DMS 273 treated with DMSO at 0.1 percent for 48 hours (cell line): ENCODE measurements at places on chromosomes 5 and 9.

DNA sequence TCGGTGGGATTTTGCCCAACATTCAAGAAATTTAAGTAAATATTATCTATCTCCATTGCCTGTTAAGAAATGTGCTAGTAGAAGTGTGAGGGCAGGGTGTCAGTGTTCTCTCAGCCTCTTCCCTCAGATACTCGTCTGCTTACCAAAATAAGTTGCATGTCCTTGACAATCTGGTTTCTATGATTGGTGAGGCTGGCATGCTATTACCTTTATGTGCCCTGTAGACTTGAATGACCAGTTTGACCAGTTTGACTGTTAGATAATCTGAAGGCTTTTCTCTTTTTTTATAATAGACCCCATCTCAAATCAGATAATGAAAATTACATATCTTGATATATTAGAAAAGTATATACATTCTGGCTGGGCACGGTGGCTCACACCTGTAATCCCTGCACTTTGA lies 348 bp downstream of the CATSPER3 start:
- DNase-seq: no peak

- no peak for DNase-seq
Observed at GRCh38 chr5:150774145-150774544, 4.4 kb upstream of the SMIM3 start.

GRCh38 chr9:121772600-121773285 lies 121.3 kb downstream of the DAB2IP start:
- no peak for DNase-seq

- no peak for DNase-seq
Observed at GRCh38 chr9:131668057-131668438, 71.8 kb downstream of the RAPGEF1 start.
